ENCODE measurements at places on chromosomes 12 and 14.

DNA sequence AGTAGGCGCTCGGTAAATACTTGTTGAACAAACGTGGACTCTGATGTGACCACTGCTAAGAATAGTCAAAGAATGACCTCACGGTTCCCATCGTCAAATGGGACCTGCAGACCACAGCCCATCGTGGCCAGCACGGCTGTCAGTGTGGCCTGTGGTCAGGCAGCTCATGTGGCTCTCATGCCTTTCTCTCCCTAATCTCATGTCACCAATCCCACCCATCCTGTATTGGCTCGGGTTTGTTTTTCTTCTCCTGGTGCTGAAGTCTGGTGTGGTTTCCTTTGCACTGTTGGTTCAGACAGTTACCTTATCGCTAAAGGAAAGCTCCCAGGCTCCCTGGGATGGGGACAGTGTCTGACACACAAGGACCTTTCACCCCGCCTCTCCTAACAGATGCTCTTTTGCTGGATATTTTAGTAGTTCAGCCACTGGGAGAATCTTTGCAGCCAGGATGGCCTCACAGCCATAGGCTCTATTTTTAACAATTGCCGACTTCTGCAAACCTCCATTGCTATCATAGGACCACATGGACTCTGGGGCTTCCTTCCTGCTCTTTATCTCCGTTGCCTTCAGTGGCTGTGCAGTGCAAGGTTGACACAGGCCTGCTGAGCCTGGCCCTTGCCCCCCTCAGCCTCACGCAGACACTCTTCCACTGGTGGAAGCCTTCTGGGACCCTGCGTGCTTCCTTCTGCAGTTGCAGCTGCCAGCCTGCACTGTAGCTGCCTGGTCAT lies 293.1 kb upstream of the FKBP4 start:
- DNase-seq: no peak

GRCh38 chr14:96055065-96055752 lies 16.0 kb downstream of the C14orf132 start:
- no peak for DNase-seq

GRCh38 chr14:35979531-35979930 lies 153.4 kb downstream of the BRMS1L start:
- DNase-seq: no peak

- DNase-seq: no peak
Measured at GRCh38 chr14:99077076-99077843, 194.7 kb downstream of the BCL11B start.

All from stimulated activated CD8-positive, alpha-beta memory T cell treated with anti-CD3 and anti-CD28 coated beads, Interleukin-4, amount 100 ng/mL, for 24 hours (primary cell).